ENCODE measurements at places on chromosomes 2 and 18.

DNA sequence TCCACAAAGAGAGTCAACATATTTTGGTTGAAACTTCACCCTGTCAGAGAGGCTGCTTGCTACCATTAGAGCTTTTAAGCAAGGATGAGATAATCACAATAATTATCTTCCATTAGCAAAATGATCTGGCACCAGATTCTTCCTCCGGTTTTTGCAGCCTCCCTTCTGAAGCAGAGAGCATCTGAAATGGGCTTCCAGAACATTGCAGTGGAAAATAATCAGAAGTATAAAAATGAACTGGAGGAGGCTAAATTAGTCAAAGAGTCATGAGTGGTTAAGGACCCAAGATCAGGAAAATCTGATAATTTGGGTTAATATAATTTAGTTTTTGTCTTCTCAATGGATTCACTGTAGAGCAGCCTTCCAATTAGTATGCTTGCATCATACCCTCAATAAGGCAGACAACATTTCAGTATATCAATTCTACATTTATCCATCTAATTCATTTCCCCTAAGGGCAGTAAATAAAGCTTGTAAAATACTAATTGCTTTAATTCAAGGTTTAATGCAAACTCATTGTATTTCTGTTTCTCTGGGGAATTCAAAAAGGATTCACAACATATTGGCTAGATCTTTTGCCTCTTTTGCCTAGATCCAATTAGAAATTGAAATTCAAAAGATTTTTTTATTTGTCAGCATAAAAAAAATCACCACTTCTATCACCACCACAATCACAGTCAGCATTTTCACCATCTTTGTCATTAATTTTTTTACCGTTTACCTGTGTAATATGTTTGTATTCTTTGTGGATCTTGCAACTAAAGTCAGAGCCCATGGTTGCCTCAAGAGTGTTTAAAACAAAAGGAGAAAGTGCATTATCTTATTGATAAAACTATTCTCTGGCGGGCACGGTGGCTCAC, 537.2 kb upstream of the DCC start:
- DNase-seq: no peak

- no peak for DNase-seq
Measured at GRCh38 chr2:62185475-62186155, 10.3 kb upstream of the B3GNT2 start.

DNA sequence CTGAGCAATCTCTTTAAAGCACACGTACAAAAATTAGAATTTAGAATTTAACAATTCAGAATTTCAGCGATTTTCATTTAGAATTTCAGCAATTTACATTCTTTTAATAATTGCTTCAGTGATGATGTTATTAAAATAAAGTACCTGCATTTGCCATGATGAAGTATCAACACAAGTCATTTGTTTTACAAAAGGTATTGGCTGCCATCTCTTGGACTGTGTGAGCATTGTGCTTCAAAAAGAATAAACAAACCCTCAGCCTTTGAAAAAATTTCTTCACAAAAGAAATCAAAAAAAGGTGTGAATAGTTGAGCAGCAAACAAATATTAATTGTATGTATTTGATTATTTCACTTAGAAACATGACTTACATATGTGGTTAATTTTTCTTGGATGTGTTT, 27.1 kb upstream of the ZC3H15 start:
- DNase-seq: peak; percentile 6

DNA sequence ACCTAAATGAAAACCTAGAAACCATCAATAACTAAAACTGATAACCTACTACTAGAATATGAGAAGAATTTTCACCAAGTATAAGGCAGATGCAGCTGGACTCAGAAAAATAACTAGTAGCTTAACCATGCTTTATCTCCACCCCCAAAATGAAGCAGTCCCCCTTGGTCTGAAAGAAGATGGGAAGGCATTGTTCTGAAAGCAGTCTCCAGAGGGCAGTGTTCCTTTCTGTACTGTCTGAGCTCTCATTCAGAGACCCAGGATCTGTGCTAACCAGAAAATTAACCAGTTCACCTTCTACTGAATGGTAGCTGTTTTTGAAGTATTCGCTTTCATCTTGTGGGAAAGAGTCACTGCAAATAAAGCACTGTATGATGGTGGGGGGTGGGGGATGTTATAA, 273.0 kb downstream of the PDE11A start:
- DNase-seq: peak; percentile 10

- no peak for DNase-seq
Measured at GRCh38 chr2:191664823-191665677, 12.9 kb upstream of the NABP1 start.

DNA sequence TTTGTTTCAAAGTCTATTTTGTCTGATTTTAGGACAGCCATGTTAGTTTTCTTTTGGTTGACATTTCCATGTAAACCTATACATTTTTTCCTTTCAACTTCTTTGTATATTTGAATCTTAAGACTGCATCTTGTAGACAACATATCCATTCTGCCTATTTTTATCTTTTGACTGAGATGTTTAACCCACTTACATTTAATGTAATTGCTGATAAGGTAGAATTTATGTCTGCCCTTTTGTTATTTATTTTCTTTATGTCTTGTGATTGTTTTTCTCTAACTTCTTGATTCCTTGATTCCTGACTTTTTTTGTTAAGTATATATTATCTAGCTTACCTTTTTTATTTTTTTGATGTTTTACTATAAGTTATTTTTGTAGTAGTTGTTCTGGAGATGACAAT, 542.5 kb downstream of the SUCLG1 start:
- DNase-seq: no peak

GRCh38 chr2:134716721-134717243, 2.0 kb downstream of the TMEM163 start:
- peak; percentile 21 for DNase-seq

DNA sequence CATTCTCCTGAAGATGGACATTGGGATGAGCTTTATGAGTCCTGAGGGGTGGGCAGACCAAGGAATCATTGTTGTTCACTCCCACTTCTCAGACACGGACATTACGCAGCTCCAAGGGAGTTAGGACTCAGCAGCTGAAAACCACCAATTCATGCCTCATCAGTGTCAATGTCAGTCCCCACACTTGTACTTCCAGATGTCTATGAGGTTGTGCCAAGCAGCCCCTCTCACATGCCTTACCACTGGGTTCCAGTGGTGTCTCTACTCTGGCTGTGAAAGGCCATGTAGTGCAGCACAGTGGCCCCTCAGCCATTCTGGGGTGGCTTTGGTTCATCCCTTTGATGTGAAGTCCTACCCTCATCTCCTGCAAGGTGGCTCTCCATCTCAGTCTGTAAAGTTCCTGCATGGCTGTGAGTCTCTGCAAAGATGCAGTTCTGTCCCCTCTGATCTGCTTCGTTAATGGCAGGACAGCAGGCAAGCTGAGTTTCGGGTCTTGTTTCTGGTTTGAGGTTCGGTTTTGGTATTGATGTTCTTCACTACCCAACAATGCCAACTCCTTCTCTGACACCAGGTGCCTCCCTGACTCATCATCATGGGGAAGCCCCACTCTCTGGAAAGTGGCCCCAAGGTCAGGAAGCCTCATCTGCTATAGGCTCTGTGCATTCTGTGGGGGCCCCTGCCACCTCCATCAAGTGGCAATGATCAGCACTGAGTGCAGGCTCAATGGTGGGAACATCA, 14.0 kb upstream of the COL6A3 start:
- DNase-seq: no peak

- DNase-seq: no peak
Measured at GRCh38 chr2:132034646-132035045, 127.1 kb downstream of the ANKRD30BL start.

DNA sequence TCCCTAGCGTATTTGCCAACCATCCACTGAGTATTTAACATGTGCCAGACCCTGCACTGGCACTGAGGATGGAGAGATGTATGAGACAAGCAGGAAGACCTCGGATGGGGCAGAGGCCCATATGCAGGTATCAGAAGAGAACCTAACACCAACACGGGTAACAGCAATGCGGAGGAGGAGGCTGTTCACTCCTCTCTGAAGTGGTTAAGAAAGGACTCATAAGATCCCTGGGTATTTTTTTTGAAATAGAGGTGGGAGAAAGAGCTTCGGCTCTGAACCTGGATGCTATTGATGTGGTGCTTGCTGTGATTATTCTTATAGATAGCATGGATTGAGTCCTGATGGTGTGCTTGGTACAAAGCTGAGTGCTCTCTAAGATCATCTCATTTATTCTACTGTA, 418.3 kb downstream of the LPIN1 start:
- DNase-seq: no peak

- DNase-seq: no peak
Measured at GRCh38 chr2:10059552-10060335, 16.4 kb downstream of the KLF11 start.

- DNase-seq: no peak
Measured at GRCh38 chr2:211437396-211437795, 881.0 kb downstream of the CPS1 start.

GRCh38 chr2:136248242-136248641, 130.3 kb upstream of the CXCR4 start:
- peak; percentile 63 for DNase-seq

DNA sequence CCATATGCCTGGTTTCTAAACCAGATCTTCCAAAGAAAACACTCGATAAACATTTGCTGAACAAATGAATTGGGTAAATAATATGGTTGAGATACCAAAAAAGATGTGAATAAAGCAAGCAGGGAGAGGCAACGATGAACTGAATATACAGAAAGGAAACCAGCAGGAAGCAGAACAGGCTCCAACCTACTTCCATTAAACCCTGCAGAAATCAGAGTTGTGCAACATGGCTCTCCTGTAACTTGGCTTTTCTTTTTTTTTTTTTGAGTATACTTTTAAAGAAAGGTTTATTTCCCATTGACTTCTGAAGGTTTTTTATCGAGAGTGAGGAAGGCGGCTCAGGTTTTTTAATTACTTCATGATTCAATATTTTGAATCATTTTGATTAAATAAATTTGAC, 23.5 kb downstream of the ITSN2 start:
- DNase-seq: peak; percentile 9

DNA sequence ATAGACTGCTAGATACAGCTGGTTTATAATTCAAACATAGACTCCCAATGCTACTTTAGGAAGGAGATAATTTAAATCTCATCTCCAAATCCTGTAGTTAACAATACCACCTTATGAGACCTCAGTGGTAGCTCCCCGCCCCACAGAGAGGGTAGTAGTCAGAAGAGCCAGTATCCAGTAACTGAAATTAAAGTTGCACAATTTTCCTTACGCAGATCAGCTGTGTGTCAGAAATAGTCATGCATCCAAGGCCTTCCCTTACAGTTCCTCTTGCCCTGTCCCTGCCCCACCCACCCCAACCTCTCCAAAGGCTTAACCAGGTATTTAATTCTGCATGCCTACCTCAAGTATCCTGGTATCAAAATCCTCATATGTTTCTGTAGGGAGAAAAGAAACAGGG, 15.5 kb downstream of the MRPS5 start:
- no peak for DNase-seq

- no peak for DNase-seq
Measured at GRCh38 chr2:239668042-239668441, 267.2 kb upstream of the HDAC4 start.

GRCh38 chr2:179123272-179123662, 73.3 kb upstream of the CCDC141 start:
- no peak for DNase-seq

DNA sequence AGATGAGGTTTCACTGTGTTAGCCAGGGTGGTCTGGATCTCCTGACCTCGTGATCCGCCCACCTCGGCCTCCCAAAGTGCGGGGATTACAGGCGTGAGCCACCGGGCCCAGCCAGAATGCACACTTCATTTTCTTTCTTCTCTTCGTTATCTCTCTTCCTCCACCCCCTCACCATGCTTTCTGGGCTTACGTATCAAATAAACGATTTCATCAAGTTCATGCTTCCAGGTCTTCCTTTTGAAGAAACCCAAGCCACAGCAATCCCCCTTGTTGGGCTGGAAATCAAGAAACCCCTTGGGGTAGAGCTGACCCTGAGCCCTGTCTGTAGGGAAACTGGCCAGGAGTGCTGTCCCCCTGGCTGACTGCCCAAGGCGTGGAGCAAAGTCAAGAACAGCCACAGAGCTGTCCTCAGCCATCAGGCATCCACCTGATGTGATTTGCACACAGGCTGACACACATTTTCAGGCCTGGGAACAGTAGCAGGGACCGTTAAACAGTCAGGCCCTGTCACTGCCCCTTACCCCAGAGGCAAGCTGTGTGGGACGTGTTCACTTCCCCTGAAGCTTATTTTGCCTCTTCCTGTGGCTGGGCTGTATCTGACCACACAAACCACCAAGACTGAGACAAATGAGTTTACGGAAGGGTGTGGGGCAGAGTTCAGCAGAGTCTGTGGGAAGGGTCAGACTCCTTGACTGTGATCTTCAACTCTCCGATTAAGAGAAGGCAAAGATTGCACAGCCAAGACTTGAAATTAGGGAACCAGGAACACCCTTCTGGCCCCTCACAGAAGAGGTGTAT, 15.1 kb upstream of the NMUR1 start:
- no peak for DNase-seq

GRCh38 chr2:108301558-108301957, 12.9 kb downstream of the SULT1C2 start:
- DNase-seq: no peak

GRCh38 chr2:18792684-18793083, 203.3 kb upstream of the NT5C1B start:
- no peak for DNase-seq

DNA sequence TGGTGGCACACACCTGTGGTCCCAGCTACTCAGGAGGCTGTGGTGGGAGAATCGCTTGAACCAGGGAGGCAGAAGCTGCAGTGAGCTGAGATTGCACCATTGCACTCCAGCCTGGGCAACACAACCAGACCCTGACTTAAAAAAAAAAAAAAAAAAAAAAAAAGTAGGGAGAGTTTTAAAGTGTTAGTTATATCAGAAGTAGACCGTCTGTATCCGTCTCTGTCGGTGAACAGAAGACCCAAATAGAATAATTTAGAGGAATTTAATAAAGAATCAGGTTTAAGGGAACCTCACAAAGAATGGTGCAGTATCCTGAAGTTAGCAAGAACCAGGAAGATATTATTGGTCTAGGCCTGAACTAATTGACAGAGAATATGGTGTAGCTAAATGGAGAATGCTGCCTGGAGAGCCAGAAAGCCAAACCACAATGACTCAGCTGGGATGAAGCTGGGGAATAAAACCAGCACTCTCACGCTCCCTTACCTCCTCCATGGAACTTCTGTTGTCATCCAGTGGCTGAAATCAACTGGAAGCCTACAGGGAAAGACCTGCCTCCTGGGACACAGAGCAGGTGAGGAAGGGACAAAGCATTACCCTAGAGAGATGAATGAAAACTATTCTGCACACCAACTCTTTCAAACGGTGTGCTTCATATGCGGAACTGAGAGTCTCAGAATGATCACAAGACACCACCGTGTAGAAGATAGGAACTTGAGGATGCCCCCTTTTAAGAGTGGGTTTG, 39.1 kb upstream of the PLEKHM3 start:
- no peak for DNase-seq

- DNase-seq: no peak
Measured at GRCh38 chr2:81981585-81981984, 1677.0 kb upstream of the LRRTM1 start.

GRCh38 chr2:115169814-115170213, 727.4 kb downstream of the DPP10 start:
- DNase-seq: no peak

- DNase-seq: no peak
Measured at GRCh38 chr2:240670402-240670801, 12.3 kb downstream of the AQP12B start.
